ENCODE measurements at places on chromosomes 2 and 18. TPM values are rescaled to one million over a fixed set of nuclear protein-coding genes. Genes with fewer than 3 reads are reported as not detected.

DNA sequence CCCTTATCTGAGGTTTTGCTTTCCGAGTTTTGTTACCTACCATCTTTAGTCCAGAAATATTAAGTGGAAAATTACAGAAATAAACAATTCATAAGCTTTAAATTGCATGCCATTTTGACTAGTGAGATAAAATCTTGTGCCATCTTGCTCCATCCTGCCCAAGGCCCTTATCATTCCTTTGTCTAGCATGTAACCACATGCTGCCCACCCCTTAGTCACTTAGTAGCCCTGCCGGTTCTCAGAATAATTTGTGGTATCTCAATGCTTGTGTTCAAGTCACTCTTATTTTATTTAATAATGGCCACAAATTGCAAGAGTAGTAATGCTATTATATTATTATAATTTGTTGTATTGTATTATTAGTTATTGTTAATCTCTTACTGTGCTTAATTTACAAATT, 36.8 kb upstream of the VPS54 start:
- no peak for DNase-seq

- no peak for DNase-seq
Observed at GRCh38 chr18:45008694-45009413, 328.2 kb downstream of the SETBP1 start.

Gene RESP18
- total RNA-seq: not detected

- DNase-seq: peak; percentile 84
Observed at GRCh38 chr18:74840492-74841167, 243.0 kb downstream of the ZNF407 start.

Gene PCARE
- not detected for total RNA-seq

DNA sequence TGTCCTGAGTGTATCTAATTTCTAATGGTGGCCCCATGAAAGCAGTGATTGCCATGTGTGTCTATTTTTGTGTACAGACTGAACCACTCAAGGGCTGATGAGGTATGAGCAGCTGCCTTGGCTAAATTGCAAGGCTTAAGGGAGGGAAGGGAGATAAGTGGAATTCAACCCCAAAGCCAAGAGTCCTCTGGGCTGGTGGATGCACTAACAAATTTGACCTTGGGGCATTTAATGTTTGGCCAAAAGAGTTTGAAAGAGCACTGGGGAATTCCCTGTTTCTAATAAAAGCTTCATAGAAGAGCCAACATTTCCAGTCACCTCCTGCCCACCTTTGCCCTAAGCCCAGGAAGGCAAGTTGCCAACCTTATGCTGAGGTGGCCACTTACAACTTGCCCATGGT, 172.1 kb downstream of the SETBP1 start:
- no peak for DNase-seq

- DNase-seq: no peak
Observed at GRCh38 chr18:40692871-40693270, 1262.2 kb upstream of the PIK3C3 start.

All from MG63 (cell line).